HuH-7.5 (cell line): ENCODE measurements at places on chromosomes 1 and 21.

GRCh38 chr1:59179673-59180072 lies 117.2 kb upstream of the FGGY start:
- no peak for DNase-seq

- no peak for DNase-seq
These were observed 30.3 kb upstream of the CBR3 start for GRCh38 chr21:36104317-36105300.

DNA sequence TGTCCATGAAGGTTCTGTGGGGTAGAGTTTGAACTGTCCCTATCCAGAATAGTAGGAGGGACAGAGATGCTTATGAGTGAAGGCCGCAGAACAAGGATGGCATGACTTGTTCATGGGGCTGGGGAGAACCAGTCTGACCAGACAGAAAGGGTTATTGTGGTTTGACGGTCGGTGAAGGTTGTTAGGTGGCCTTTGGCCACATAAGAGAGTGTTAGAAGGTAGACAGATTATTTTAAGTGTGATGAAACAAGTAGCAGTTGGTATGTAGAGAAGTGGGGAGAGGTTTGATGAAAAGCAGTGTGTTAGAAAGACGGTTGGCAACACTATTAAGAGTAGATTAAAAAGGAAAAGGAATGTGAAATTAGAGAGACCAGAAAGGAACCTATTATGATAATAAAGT lies 355.1 kb downstream of the DISC1 start:
- DNase-seq: no peak

GRCh38 chr1:3360646-3361257 lies 93.7 kb upstream of the ARHGEF16 start:
- DNase-seq: no peak

GRCh38 chr1:31501505-31501904 lies 74.8 kb upstream of the TINAGL1 start:
- no peak for DNase-seq

DNA sequence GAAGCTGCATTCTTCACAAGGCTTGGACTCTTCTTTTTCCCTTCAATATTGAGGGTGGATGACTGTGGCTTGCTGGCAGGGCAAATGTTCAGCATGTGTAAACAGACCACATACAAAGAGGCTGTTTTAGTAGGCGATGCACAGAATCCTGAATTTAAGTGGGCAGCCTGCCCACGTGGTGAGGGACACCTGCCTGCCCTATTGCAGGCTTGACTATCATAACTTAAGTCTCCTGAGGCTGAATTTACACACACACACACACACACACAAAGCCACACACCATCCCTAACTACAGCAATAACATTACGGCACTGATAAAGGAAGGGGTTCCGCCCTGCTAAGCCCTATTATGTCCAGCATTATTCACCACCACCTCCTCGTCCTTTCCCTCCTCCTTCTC lies 15.9 kb downstream of the SYT2 start:
- DNase-seq: no peak

DNA sequence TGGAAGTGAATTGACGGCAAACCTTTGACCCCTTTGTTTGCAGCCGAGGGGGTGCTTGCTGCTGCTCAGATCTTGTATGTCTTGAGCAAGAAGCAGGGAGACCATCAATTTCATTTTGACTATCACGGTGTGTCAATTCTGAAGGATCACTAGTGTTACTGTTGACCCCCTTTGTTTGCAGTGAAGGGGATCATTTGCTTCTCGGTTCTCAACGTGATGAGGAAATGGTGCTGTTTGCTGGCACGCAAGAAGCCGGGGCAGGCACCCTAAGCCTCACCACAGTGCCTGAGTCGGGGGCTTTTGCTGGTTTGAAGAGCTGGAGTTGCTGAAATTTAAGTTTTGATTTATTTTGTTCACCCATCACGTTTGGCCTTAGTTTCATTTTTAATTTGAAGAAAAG lies 7.5 kb downstream of the RBM15 start:
- no peak for DNase-seq

DNA sequence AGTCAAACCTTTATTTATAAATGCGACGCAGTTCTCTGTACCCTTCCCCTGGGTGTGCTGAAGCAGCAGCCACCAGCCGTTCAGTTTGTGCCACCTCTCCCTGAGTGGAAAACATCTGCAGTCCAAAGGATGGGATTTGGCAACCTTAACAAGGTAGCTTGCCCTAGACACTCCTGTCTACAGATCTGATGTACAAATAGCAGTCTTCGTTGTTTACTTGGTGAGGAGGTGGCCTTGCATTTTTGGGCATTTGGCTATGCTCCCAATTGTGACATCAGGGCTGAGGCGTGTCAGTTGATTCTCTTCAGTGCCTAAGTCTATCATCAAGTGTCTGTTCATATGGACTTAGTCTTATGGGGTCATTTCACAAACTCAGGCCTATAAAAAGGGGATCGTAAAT lies 59.8 kb downstream of the KDM1A start:
- DNase-seq: no peak

DNA sequence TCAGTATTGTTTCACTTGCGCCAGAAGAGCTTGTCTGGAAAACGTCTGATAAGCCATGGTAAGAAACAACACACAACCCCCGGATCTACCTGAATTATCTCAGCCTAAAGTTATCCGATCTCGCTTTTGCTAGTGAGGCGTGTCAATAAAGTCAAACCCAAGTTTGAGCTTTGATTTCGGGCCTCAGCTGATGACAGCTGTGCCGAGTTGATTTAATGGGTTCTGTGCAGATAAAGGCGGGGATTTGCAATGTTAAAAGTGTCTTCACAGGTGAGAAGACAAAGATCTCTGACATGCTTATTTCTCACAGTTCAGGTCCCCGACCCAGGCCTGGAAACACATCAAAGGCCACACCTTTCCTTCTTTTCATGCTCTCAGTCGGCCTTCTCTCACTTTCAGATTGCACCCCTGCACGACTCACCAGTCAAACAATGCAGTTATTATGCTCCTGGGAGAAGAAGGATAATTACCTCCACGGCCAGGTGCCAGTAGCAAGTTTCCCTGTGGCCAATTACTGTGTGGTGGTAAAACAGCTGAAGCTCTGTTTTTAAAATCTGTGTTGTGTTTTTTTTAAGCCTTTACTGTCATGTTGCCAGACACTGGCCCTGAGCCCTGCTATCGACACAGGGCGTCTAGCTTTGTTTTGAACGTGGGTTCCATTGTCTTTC lies 245.3 kb upstream of the RUNX1 start:
- DNase-seq: no peak

- no peak for DNase-seq
These were observed 114.1 kb downstream of the TNR start for GRCh38 chr1:175629318-175629694.

GRCh38 chr1:81424061-81424460 lies 376.7 kb upstream of the ADGRL2 start:
- DNase-seq: no peak

DNA sequence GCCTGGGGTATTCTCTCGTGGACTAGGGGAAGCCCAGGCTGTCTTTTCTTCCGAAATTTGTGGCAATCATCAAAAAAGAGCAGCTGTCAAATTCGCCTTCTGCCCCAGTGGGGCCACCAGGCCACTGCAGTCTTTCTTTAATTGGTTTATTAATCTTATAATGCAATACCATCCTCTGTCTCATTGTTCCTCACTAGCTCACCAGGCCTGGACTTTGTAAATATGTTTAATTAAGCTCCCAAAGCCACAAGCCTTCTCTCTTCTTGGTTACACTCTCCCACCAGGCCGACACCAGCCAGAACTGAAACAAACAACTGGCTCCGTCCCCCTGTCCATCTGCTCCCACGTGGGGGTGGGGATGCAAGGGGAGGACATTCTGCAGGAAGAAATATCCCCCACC lies 22.0 kb upstream of the CAMK1G start:
- DNase-seq: no peak

DNA sequence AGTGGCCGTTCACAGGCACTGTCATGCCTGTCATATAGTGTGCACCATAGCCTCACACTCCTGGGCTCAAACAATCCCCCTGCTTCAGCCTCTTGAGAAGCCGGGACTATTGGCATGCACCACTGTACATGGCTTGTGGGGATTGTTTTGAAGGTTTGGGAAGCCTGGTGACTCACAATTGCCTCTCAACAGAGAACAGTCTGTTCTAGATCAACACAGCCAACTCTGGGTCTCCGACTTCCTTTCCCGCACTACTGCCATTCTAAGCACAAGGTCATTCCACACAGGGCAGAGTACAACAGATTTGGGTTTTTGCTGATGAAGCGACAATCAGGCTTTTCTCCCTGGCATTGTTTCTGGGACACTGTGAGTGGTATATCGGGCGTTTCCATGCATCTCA lies 15.5 kb upstream of the AHCTF1 start:
- no peak for DNase-seq

DNA sequence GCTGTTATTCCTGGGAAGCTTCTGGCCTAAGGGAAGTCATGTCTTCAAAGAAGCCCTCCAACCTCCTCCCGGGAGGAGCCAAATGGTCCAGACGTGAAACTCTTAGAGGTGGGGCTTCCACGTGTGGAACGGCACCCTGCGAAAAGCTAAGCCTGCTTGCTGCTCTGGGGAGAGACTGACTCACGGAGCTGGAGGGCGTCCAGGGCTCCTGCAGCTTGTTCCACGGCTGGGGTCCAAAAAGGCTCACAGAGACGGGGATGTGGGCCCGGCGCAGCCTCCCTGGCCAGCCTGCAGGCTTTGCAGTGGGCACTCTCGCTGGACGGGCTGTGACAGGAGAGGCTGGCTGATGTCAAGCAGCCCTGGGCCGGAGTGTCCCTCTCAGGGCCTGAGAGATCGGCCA lies 105.1 kb downstream of the COLGALT2 start:
- no peak for DNase-seq

DNA sequence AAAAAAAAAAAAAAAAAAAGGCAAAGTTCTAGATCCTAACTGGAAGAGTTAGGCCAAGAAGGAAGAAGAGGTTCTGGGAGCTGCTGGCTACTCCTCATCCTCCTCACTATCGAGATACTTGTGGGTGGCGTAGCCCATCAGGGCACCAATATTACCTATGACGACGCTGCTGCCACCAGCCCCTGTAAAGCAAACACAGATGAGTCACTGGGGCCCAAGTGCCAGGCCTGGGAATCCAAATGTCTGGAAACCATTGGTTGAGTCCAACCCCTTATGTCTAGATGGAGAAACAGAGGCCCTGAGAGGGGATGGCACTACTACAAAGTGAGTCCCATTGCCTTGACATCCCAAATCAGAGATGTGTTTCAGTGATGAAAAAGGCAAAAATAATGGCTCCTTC lies 5.7 kb downstream of the IFI6 start:
- DNase-seq: no peak

DNA sequence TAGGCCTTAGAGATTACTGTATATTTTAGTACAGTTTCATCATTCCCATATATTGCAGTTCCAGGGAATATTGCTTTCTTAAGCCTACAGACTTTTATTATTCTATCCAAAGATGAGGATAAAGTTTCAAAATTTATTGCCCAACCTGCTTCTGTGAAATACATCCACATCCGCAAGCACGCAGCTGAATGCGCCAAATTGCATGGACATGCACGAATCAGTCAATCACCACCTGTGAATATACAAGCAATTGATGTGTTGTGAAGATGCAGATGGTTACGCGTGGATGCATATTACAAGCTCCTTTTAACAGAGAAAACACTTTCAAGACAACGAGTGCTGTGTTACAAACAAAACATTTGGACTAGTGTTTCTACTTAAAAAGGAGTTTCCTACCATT lies 577.8 kb upstream of the PLXNA2 start:
- no peak for DNase-seq

- no peak for DNase-seq
These were observed 4.0 kb upstream of the CEP350 start for GRCh38 chr1:179950651-179951050.

GRCh38 chr1:203539831-203540546 lies 46.0 kb downstream of the OPTC start:
- no peak for DNase-seq

DNA sequence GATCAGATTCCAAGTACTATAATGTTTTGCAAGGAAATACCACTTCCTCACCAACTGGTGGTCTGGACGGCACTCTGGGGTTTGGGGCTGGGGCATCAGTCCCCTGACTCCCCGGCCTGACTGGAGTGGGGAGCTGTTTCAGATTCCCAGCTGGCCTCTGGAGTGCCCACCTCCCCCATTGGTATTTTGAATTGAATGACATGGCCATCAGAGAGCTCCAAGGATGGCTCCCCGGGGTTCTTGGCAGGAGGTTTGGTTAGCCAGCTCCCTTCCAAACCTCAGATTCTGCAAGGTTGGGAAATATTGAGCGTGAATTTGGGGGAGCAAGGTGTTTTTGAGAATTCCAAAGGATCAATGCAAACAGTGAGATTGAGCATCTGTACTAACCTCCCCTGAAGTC lies 2.2 kb upstream of the INAVA start:
- DNase-seq: no peak

DNA sequence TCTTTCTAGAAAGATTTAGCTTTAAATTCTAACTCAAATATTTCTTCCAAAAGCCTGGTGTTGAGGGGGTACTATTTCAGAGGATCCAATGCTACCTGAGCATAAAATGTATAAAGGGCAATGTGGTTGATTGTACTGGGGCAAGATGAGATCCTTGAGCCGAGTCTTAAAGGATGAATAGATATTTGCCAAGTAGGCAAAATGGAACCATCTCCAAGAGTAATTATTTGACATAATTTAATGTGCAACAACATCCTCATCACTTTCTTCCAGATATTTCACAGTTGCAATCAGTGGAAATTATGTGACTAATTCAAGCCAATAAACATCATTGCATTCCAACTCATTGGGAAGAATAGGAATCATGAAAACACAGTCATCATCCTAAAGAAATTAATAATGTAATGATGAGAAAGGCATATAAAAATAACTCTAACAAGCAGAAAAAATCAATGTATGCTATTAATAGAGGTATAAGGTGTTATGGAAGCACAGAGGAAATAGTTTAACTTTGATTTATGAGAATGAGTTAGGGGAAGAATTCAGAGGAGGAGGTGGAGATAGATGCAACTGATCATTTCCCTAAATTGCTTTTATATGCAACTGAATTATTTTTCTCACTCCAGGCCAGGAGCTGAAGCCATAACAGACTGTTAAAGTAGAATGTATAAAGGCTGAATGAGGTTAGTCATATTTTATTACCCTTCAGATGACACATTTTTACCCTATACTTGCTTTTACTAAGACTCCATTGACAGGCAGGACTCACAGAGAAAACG lies 30.0 kb upstream of the RGS4 start:
- no peak for DNase-seq

- DNase-seq: no peak
These were observed 233.1 kb upstream of the USP24 start for GRCh38 chr1:55448261-55448660.

- peak; percentile 37 for DNase-seq
These were observed 9.9 kb upstream of the DCAF6 start for GRCh38 chr1:167926486-167926997.
